ENCODE measurements at places on chromosomes 3 and 15. TPM values are rescaled to one million over a fixed set of nuclear protein-coding genes. Genes with fewer than 3 reads are reported as not detected.

Gene IFT80
- total RNA-seq: 42.9 TPM

Gene PDZRN3
- total RNA-seq: 14.4 TPM

Gene POTEB
- not detected for total RNA-seq

Gene IL17RB
- total RNA-seq: not detected

Gene SLC6A1
- total RNA-seq: not detected

Gene EIF5A2
- 9.9 TPM for total RNA-seq

Gene SLC9C1
- total RNA-seq: 0.16 TPM

Gene ATP10A
- total RNA-seq: 0.97 TPM

Gene HTR3E
- not detected for total RNA-seq

Gene CNOT10
- total RNA-seq: 22.5 TPM

Gene LPCAT4
- total RNA-seq: 12.8 TPM

Gene CMTM8
- total RNA-seq: 1.8 TPM

Gene SCN11A
- total RNA-seq: not detected

Gene PROK2
- not detected for total RNA-seq

Gene KCNMB2
- not detected for total RNA-seq

Gene OSTN
- not detected for total RNA-seq

Gene CCR1
- not detected for total RNA-seq

Gene XCR1
- not detected for total RNA-seq

Gene BNC1
- 1.1 TPM for total RNA-seq

Gene AHSG
- total RNA-seq: not detected

Gene B4GALT4
- 38.4 TPM for total RNA-seq

Gene CNTN6
- total RNA-seq: not detected

Gene LEKR1
- total RNA-seq: not detected

Gene FOXB1
- not detected for total RNA-seq

Gene COL6A6
- total RNA-seq: 0.18 TPM

Gene PRR20G
- not detected for total RNA-seq

Gene CCDC54
- not detected for total RNA-seq

Gene SLC15A2
- 0.18 TPM for total RNA-seq

Gene SLC33A1
- total RNA-seq: 36.1 TPM

Gene CP
- total RNA-seq: 14.1 TPM

Gene SKOR1
- total RNA-seq: not detected

Gene MEIS2
- 59.9 TPM for total RNA-seq

Gene ECE2
- total RNA-seq: not detected

Gene ACSBG1
- not detected for total RNA-seq

Gene DHX30
- total RNA-seq: 37.7 TPM

Gene CHRNA7
- 0.54 TPM for total RNA-seq

Gene APBA2
- total RNA-seq: 11.0 TPM

Gene ALS2CL
- total RNA-seq: 0.32 TPM

Gene P2RY14
- total RNA-seq: not detected

Gene HRH1
- 8.6 TPM for total RNA-seq

Gene WDR93
- not detected for total RNA-seq

Gene SCAANT1
- total RNA-seq: not detected

Measured in cardiac atrium fibroblast (primary cell).